ENCODE measurements at places on chromosomes 2 and 18.

- DNase-seq = no peak
Observed at GRCh38 chr2:151161821-151162551, 99.7 kb downstream of the RBM43 start.

- DNase-seq = no peak
Observed at GRCh38 chr18:3466045-3466444, 16.1 kb downstream of the TGIF1 start.

DNA sequence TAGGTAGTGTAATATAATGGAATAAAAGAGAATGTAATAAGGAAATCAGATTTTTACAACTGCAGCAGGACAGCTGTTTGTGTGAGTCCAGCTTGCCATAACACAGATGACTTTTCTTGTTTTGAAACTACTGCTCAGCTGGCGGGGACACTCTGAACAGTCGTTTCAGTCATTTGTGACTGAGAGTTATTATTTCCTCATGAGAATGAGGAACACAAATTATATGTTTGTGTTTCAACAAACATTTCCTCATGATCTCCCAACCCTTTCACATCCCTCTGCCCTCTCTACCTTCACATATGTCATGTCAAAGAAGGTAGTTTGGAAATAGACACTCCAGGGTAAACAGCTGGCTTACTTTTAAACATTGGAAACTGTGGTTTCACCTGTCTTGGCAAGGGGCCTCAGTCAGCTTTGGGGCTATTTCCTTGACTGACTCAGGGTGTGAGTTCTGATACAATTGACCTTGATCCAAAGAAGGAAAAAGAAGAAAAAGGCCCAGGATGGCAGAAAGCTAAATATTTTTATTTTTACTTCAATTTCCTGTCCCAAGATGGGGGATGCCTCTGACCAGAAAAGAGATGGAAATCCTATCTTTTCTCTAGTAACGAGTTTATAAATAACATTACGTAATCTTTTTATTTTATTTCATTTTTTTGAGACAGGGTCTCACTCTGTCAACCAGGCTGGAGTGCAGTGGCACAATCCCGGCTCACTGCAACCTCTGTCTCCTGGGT lies 593 bp downstream of the SP140L start:
- no peak for DNase-seq

DNA sequence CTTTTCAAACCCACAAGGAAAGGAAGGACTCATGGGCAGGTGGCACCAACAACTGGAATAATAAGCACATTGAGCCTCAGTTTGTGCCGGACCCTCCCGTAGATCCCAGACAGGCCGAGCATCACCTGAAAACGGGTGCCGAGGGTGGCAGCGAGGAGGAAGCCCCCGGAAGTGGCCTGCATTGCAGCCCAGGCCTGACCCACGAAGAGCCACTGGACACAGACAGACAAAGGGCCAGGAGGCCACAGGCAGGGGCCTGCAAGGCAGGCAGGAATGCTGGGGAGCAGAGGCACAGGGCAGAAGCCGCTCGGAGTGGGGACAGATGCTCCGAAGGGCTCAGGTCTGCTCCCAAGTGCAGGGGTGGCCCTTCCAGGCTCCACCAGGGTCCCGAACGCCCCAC lies 31.7 kb downstream of the MTERF4 start:
- no peak for DNase-seq

DNA sequence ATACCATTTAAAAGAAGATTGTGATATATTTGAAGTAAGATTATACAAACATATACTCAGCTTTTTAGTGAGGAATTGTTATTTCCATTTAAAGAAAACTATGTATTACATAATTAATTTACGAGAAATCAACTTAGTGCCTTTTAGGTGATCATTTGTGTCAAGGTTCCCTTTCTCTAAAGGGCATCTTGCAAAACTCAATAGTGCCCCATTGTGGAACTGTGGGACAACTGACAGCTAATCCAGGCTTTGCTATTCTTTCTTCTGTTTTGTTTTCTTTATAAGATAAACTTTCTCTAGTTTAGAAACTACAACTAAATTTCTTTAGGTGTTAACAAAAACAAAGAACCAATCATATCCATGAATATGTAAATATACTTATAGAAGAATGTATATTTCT lies 24.3 kb upstream of the VIT start:
- DNase-seq = no peak

DNA sequence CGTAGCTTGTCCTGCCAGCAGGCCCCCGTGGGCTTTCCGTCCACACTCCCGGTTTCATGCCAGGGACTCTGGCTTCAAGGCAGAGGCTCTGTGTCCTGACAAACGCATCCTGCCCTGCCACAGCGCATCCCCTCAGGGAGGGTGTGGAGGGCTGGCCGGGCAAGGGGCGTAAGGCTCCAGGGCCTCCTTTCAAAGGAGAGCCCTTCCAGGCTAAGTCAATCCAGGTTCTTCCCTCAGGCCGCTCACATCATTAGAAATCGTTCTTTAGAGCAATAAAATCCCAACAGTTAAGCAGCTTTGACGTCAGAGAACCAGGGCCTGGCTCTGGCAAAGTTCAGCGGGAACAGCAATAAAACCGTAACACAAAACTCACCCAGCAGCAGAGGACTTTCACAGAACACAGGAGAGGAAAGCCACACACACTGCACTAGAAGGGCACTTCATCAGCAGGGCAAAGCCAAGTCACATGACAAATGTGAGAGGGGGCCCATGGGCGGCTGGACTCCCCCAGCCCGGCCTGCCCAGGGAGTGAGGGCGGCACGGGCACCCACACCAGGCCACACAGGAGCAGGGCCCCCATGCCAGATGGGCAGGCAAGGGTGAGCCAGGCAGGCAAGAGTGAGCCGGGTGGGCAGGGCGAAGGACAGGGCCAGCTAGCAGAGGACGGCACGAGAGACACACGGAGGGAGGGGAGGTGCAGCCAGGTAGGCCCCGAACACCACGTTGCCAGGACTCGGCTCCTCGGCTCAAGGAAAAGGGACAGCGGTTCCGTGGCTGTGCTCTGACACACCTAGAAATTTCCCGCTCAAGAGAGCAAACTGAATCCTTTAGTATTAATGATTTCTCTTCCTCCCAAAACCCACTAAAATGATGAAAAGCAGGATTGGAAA lies 52.0 kb downstream of the HDAC4 start:
- no peak for DNase-seq

GRCh38 chr2:208929139-208929864 lies 494.5 kb upstream of the MAP2 start:
- DNase-seq = no peak

DNA sequence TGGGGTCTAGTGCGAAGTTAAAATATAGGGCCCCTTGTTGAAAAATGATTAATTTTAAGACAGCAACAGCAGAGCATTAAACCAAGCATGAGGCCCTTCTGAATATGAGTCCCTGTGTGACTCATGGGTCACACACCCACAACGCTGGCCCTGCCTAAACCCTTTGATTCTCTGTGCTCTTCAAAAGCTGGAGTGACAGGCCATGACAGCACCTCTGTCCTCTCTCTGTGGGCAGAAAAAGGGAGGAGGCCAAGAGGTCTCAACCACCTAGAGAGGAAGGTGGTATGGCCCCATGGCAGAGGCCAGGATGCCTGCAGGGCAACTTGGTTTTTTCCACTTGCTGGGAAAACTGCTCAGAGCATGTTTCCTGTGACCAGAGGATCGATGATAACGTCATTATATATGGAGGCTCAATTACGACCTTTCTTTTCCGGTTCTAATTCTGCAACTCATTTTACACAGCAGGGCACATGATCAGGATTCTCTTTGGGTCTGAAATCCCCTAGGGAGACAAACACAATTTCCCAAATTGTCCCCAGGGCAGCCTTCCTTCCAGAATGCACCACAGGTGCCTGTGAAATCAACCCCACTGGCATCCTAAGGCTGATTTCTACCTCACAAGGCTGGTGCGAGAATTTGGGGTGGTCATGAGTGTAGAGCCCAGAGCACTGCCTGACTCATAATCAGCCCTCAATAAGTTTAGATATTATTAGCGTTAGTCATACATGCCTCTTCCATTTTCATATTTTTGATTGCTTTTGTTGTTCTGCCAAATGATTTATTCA lies 102.0 kb upstream of the PPP1CB start:
- DNase-seq = no peak

DNA sequence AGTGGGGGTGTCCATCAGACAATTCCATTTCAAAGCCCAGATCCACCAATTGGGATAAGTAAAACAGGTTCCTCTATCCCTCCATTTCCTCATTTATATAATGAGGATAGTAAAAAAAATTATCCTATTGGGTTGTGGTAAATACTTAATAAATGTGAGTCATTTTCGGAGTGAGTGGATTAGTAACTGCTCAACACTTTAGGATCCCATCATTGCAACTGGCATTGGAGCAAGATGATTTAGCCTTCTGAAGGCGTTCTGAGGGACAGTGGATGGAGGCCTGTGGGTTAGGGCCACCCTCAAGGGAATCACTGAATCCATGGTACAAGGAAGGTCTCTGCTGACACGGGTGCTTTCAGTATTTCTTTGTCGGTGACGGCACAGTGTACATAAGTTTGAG lies 108.6 kb upstream of the FZD7 start:
- DNase-seq = no peak

GRCh38 chr2:13524492-13524891 lies 807.8 kb downstream of the TRIB2 start:
- no peak for DNase-seq

- no peak for DNase-seq
Observed at GRCh38 chr2:188628989-188629752, 337.5 kb downstream of the GULP1 start.

DNA sequence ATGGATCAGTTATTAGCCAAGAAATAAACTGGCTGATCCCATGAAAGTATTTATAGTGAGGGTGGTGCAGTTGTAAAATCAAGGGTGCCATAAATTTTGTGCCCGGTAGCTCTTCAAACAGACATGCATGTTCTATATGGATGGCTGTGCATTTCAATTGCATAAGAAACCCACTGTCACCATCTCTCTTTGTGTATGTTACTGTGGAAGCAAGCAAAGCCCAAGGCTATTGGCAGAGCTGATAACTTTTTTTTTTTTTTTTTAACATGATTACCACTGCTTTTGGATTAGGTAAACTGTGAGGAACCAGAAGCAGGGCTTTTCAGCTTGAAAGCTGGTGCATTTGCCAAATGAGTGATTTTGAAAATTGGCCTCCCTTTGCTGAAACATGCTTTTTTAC lies 332.6 kb downstream of the SOX11 start:
- DNase-seq = no peak

GRCh38 chr2:237529452-237530402 lies 36.6 kb upstream of the PRLH start:
- no peak for DNase-seq

DNA sequence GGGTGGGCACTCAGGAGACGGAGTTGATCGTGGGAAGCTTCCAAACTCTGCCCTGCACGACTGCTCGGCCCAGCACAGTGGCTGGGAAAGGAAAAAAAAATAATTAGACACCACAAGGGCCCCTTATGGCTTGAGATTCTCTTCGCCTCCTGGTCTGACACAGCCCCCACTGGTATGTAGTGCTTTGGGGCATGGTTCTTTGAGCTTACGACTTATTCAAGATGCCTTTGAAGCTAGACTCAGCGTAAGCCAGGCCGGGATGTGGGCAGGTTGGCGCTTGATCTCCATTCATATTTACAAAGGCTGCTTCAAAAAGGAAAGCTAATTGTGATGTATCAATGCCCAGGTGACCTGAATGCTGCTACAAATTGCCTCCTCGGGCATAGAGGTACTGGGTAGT lies 50.5 kb downstream of the CXCR4 start:
- no peak for DNase-seq

DNA sequence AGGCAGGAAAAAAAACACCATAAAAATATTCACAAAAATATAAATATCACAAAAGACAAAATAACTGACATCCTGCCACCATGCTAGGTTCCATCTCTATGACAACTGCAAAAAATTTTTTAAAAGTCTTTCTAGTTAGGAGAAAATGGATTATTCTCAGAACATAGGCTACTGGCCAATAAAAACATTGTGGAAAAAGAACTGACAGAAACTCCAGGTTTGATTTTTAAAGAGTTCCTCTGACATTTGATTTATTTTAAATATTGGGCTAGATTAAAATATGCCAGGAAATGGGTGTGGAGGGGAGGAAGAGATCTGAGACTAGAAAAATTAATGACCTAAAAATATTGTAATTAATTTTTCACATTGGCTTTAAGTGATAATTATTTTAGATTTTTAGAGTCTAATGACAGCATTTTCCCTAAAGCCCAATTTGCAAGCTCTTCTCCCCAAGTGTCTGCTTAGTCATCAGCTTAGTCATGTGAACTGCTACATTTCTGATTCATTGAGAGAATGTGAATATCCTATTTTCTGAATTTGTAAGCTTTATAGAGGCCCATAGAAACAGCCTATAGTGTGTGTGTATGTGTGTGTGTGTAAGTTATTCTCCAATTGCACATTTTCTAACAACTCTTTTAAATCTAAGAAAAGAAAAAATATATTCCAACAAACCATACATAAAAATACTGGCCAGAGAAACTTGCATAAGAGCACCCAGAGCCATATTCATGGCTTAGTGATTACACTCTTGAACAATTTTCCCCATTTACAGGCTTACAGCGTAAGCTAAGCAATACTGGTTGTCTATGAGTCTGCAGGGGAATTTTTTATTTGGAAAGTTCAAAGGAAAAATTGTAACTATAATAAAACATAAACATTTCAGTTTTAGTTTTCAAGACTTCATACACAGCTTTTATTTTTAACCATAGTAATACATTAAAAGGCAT lies 48.4 kb downstream of the TMEFF2 start:
- DNase-seq = no peak

- no peak for DNase-seq
Observed at GRCh38 chr18:46176001-46176400, 71.8 kb downstream of the HAUS1 start.

DNA sequence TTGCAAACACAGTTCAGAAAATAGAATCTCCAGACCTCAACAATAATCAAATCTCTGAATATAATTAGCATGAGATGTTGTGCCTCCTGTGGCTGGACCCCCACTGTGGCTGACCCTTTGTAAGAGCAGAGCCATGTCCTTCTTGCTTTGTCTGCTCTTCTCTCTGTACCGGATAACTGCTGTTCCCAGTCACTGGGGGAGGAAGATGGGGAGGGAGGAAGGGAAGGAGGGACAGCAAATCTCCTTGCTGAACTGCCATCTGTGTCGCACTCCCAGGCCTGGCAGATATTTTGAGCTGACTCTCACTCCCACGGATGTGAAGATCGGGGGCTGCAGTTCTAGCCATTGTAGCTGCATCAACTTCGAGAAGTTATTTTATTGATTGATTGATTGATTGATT lies 319.0 kb upstream of the CXCR4 start:
- no peak for DNase-seq

- no peak for DNase-seq
Observed at GRCh38 chr18:70292628-70293027, 3.8 kb downstream of the SOCS6 start.

DNA sequence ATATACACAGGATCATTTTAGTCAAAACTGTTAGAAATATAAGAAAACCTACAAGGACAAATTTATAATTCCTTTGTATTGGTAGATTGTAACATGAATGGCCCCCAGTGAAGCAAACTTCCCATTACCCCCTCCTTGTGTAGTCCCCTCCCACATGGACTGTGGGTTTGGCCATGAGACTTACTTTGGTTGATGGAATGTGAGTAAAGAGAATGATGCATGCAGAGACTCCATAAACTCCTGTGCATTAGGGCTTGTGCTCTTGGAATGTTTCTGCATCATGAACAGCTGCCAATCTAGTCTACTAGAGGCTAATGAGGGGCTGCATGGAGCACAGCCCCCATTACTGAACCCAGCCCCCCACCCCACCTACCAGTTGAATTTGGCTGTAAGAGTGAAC lies 8.3 kb upstream of the TGFA start:
- DNase-seq = no peak
